ENCODE measurements at places on chromosomes 5 and 9.

- DNase-seq, result no peak
Measured at GRCh38 chr5:17872204-17872603, 237.9 kb downstream of the TAF11L14 start.

- no peak for DNase-seq
Measured at GRCh38 chr5:53994148-53994547, 316.2 kb downstream of the ARL15 start.

DNA sequence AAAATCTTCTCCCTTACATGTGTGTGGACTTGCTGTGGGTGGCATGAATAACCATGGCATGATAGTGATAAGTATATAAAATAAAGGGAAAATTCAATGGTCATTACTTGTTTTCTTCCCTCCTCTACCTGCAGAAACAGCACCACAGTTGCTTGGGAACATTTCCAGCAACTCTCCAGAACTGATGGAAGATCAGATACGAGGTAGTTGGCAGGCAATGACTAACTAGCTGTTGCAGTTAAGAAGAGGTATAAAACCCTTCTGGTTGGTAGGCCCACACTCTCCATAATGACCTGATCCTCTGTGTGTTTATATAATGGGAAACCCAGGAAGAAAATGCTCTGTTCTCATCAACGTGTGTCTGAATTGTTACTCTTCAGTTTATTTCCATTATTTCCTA, 185.9 kb downstream of the SYK start:
- DNase-seq, result no peak

GRCh38 chr5:158430166-158430797, 571.3 kb upstream of the CLINT1 start:
- DNase-seq, result no peak

DNA sequence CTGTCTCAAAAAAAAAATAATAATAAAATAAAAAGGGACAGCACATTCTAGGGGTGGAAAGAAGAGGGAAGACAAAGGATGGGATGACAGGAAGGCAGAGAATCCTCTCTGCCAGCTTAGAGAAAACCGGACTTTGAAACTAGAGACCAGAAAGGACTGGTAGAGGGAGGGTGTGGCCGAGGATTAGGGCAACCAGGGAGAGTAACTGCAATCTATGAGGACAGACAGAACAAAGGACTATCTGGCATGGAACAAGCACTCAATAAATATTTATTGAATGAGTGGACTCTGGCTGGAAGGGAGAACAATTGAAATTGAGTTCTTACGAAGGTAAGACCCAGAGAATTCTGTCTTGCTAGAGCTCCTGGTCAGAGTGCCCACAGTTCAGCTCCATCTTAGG, 2.4 kb downstream of the GBA2 start:
- DNase-seq, result no peak

GRCh38 chr9:105396901-105397300, 50.9 kb upstream of the FSD1L start:
- no peak for DNase-seq

DNA sequence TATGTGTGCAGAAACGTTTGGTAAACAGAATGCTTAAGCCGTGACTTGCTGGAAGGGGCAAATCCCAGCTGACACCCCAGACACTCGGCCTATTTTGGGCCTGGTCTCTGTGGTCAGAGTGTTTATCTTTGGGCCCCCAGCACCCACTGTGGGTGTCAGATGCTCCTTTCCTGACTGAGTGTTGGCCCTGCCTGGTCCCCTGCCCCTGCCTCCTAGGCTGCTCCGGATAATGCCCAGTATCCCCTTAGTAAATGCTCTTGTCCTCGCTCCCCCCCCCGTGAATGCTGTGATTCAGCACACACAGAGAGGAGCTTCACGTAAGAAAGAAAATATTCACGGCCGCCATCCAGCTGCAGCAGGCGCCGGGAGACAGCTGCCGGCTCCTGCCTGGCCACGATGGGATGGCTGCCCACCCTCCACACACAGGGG, 11.3 kb upstream of the ANGPTL2 start:
- DNase-seq, result peak; percentile 81

DNA sequence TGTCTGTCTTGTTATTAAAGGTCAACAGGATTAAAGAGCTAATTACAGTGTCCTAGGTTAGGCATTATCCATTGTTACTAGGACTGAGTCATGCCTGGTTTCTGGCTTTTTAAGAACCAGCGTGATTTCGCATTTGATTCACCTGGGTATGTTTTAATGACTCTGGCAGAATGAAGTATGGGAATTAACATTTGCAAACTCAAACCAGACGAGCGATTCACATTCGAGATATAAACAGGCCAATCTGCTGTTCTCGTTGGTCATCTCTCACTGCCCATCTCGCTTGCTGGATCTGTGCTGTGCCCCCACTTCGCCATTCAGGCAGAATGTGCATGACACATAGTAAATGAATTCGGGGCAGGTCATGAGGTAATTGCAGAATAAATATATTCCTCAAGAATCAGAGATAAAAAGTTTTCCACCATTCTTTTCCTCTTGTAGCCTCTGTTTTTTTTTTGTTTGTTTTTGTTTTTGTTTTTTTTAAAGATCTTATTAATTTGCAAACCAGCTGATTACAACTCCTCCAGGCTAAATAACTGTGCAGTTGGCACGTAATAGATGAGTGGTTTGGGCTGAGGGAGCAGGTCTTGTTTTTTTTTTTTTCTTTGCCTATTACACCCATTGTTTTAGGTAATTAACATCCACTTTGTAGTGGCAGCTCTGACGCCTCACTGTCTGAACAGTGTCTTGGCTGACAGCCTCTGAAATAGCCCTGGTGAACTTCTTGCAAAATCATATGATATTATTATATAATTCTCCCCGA, 313.5 kb upstream of the MSX2 start:
- no peak for DNase-seq

DNA sequence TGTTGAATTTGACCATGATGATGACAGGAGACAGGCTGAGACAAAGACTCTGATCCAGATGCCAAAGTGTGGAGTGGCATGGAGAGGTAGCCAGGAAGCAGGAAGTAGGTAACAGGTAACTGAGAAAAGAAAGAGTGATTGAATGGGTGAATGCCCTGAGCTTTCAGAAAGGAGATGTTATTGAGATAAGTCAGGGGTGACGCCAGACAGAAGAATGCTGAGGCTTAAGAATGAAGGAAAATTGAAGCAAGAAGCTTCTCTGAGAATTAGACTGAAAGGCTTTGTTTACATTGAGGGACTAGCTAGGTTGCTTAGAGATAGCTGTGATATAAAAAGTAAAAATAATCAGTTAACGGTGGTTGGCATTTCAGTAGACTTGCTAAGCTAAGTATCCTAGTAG, 165.7 kb downstream of the PSAT1 start:
- DNase-seq, result no peak

DNA sequence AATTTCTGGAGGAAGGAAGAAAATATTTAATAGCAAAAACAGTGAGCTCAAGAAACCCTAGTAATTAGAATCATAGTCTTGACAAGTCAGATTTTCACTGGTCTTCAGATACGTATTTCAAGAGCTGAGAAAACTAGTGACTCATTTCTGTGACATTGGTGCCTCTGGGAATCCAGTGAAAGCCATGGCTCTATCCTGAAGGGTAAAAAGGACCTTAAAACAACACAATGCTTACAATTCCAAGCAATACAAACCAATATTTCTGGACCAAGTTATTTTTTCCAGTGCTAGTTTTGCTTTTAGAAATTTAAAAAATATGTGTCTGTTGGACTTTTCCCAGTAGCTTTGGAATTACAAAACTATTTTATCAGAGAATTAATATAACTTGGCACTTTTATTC, 140.3 kb downstream of the LPAR1 start:
- no peak for DNase-seq

GRCh38 chr5:171725205-171725601, 60.4 kb upstream of the SMIM23 start:
- no peak for DNase-seq

- DNase-seq, result no peak
Measured at GRCh38 chr5:89498699-89499098, 615.7 kb upstream of the MEF2C start.

DNA sequence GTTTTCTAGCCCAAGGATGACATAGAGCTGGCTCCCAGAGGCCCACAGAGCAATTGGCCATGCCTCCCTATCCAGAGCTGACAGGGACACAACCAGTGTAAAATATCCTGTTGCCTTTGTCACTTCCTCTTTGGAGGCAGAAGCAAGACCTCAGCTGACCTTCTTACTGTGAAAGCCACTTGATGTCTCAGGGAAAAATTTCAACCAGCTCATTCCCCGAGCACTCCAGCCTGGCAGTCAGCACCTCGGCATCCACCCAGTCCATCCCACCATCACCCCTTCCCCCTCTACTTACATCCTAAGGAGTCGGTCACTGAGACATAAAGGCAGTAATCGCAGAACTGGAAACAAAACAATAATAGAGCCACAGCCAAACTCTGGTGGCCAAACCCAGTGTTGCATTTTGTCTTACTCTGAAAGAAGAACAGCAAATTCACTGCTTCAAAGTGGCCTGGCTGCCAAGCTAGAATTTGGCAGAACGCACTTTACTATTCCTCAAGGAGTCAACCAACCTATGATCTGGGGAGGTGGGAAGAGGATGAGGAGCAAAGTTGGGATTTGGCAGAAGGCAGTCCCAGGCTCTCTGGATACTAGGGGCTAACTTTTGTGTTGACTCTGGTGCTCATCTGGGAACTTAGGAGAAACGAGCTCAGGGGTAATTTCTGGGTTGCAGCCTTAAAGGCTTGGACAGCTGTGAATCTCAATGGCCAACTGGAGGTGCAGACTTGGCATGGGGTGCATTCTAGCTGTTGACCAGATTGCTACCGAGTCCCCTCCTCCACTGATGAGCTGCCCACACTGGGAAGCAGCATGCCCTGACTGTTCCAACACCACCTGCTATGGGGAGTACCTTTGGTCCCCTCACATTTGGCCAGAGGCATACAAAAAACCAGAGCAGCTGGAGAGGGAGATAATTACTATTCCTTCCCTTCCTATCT, 13.6 kb downstream of the NIPAL4 start:
- peak; percentile 64 for DNase-seq

DNA sequence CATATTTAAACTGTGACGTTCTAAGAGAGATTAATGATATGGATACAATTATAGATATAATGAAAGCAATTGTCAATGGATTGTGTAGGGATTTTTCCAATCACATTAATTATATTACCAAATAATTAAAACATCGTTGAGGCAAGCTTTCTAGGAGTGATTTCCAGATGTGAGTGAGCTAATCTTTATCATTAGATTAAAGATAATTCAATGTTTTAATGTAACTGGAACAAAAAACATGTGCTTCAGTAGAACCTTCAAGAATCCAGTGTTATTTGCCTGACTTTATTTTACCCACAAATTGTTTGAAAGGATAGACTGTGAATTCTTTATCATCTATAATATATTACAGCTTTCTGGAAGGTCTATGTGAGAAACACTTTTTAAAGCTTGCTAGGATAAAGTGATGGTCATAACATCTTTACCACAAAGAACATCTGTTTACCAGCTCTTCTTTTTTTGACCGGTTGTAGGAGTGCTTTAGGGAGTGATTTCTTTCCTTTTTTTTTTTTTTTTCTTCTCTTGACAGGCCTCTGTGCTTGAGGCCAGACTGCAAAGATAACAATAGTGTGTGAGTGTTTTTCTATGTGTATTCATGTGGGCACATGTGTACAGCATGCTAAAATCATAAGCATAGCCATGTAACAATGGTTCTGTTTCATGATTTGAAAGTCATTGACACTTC, 35.0 kb downstream of the SNCAIP start:
- no peak for DNase-seq

DNA sequence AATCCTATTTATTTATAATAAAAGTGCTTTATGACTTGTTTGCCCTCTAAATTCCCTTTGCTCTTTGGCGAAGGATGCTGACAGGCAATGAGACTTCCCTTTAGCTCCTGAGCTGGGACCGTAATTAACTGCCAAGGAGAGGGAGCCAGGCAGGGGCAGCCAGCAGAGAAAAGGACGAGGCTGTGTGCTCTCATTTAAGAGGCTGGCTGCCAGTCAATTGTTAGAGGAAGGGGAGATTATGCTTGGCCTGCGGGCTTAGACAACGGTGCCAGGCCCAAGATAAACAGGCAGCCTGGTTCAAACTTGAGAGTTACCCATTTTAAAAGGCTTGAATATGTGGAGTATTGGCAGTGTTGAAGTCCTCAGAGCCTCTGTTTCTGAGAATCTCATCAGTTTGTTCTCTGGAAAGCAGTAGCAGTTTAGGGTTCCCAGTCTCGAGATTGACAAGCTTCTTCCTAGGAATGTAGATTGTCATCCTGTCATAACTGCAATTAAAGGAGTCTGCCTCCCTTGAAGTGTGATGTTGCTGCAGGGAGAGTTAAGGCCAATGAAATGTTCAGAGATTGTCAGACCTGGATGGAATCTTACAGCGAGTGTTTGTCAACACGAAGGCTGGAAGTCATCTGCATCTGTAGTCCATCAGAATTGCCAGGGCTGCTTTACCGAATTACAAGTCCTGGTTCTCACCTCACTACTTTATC, 113.2 kb downstream of the JAKMIP2 start:
- DNase-seq, result no peak

- no peak for DNase-seq
Measured at GRCh38 chr9:120475341-120475740, 104.6 kb downstream of the CDK5RAP2 start.

GRCh38 chr9:4099976-4100735, 199.7 kb downstream of the GLIS3 start:
- DNase-seq, result no peak

DNA sequence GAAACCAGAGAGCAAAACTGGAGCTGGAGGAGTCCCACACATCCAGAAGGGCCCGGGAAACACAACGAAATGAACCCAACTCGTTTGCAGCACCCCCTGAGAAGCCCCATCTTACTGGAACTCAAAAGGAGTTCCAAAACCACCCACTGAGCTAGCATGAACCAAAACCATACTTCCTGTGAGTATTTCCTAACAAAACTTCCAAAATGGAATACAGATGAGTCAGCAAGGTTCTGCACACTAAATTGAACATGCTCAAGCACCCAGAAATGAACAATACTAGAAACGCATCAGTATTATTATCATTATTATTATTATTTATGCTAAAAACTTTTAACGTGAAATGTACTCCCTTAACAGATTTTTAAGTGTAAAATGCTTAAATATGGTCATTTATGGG, 8.0 kb upstream of the SPOCK1 start:
- DNase-seq, result no peak

GRCh38 chr5:173094012-173094661, 38.0 kb downstream of the CREBRF start:
- DNase-seq, result peak; percentile 15

- DNase-seq, result no peak
Measured at GRCh38 chr5:141716009-141716408, 34.0 kb upstream of the ARAP3 start.

DNA sequence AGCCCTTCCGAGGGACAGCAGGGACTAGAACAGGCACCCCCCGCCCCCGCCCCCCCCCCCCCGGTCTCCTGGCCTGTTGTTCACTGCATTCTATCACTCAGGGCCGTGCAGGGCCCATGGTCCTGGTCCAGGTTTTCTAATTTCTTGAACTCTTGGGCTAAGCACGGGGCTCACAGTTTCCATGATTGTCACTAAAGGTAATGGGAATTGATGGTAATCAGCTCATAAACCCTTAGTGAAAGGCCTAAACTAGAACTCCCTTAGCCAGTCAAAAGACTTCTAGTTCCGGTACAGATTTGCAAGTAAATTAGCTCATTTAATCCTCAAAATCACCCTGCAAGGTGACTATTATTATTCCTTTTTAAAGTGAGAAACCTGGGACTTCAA, 14.7 kb upstream of the PWWP2A start:
- no peak for DNase-seq

GRCh38 chr9:94922691-94923107, 196.2 kb downstream of the AOPEP start:
- no peak for DNase-seq

Data from muscle of back (tissue), 13 donors.